GM20000 (cell line): ENCODE measurements at places on chromosomes 5 and 9.

GRCh38 chr5:109939116-109939682, 249.5 kb downstream of the MAN2A1 start:
- DNase-seq = no peak

DNA sequence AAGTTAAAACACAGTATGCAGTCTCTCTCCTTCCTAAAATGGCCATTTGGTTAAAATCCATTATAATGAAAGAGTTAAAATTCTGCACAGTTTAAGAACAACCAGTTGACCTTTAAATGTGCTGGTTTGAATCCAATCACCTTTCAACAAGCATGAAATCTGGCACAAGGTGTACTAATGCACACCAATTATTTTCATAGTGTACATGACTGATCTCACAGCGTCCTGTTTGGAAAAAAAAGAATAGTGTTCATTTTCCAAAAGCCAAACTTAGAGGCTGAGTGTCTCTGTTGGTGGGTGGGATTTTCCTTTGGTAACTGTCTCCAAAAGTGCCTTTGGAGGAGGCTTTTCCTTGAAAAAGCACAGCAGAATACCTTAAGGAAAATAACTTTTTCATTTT, 180.6 kb downstream of the DEPDC1B start:
- no peak for DNase-seq

DNA sequence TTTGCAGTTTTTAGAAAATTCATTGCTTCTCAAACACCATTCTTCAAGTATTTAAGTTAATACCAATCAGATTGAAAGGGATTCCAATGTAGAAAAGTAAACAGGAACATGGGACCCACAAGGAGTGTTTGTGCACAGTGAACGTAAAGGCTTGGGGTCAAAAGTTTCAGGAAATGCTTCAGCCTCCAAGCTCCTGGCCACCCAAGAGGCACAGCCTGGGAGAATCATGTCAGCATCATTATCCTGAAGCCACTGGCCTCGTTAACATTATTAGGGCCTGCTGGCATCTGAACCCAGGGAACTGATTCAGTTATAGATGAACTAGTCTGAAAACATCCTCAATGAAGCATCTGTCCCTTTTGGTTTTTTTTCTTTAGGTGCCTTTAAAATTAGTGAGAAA, 122.9 kb downstream of the NXNL2 start:
- no peak for DNase-seq

DNA sequence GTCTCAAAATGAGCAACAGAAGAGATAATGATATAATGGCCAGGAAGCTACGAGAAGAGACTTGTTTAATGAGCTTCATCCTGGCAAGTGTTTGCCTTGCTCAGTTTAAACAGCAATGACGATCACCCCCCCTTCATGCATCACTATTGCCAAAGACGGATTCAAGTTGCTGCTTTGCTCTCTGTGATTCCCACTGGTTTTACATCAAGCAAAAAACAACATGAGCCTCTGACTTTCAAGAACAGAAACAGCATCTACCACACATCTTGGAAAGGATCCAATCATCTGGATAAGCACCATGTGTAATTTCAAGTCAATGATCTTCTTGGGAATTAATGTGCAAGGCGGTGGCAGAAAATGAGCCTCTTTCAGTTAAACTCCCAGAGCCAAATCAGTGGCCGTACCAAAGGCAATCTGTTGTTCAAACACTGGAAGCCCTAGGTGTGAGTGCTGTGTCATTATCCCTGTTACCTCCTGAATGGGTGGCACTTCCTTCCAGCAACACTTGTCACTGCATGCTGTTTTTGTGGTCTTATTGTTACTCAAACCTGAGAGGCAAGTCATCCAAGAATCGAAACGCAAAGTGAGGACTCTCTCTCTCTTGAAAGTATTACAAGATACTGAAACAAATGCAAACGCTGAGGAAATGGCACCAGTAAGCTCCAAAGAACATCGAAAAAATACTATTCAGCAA, 72.8 kb downstream of the MED27 start:
- DNase-seq = peak; percentile 56

- DNase-seq = no peak
These were observed 66.0 kb downstream of the GOLPH3 start for GRCh38 chr5:32108167-32108566.

- DNase-seq = no peak
These were observed 100.5 kb upstream of the SPATA31D4 start for GRCh38 chr9:81827616-81828296.

GRCh38 chr9:79661279-79661678, 89.5 kb downstream of the TLE4 start:
- no peak for DNase-seq

- DNase-seq = no peak
These were observed 30.2 kb downstream of the SREK1 start for GRCh38 chr5:66174338-66174737.

DNA sequence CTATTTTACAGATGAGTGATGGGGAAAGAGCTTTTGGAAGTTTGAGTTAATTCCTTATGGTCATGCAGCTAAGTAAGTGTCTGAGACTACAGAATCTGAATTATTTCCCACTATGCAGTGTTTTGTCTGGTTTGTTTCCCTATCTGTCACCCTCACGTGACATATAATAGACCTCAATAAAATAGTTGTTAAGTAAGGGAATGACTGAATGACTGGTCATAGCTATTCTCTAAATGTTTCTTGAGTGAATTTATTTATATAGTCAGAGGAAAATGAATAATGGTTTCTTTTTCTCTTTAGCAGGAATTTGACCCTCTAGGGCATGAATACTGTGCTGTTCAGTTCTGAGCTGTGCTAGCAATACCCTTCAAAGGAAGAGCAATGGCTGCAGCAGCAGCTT, 10.3 kb downstream of the TRIM32 start:
- DNase-seq = no peak

GRCh38 chr9:88646539-88647300, 111.7 kb downstream of the NXNL2 start:
- no peak for DNase-seq
